Amygdala (tissue), 56 donors: ENCODE measurements at places on chromosomes 3 and 15.

- DNase-seq, result no peak
These were observed 39.1 kb downstream of the PAK2 start for GRCh38 chr3:196778755-196779154.

GRCh38 chr3:61742006-61742405 lies 180.6 kb downstream of the PTPRG start:
- DNase-seq, result no peak

DNA sequence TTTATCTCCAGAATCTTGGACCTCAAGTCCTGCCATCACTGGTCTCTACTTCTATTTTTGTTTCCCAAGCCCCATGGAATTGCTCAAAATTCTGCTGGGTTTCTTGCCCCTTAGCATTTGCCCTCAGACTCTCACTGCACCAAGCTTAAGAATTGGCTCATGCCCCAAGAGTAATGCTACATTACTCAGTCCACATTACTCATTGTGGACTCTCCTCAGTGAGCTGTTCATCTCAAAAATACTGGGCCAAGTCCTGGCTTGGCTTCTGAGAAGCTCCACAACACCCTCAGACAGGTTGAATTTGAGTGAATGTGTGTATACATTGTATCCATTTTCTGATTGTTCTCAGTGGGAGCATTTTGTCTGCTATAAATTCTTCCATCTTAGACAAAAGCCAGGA lies 364.4 kb upstream of the ARHGEF26 start:
- no peak for DNase-seq

GRCh38 chr3:190396001-190396400 lies 8.0 kb downstream of the CLDN16 start:
- DNase-seq, result no peak

DNA sequence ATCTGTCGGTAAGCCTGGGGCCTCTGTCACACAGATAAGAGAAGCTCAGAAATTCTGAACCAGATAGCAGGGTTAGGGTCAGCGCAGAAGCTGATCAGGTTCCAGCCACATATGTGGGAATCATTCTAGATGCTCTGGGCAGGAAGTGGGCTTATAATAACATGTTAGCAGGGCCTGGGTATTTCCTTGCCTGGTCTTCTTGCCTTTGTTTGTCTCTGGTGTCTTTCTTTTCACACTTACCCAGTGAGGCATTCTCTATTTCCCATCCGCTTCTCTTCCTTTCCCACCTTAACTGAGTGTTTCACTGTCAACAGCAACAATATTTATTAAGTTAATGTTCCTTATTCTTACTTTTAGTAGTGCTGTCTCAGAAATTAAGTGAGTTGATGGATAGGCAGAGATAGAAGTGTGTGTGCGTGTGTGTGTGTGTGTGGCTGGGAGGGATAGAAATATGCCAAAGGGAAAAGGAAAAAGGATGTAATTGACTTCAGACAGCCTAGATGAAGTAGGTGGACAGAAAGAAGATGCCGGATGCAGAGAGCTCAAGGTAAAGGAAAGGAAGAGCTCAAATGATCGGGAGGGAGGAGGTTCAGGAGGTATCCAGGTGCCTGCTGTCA lies 2.0 kb downstream of the PLA1A start:
- DNase-seq, result no peak

DNA sequence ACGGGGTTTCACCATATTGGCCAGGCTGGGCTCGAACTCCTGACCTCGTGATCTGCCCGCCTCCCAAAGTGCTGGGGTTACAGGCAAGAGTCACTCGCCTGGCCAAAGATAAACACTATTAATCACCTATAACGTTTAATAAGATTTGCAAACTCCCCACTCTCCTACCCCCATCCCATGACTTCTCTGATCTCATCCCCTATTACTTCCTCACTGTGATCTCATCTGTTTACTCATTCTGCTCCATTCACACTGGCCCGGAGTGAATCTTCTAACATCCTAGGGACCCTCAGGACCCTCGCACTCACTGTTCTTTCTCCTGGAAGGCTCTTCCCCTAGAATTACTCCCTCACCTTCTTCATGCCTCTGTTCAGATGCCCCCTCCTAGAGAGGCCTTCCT lies 78.9 kb downstream of the DGKG start:
- DNase-seq, result no peak

- DNase-seq, result no peak
These were observed 24.0 kb upstream of the ACP3 start for GRCh38 chr3:132293251-132293650.

DNA sequence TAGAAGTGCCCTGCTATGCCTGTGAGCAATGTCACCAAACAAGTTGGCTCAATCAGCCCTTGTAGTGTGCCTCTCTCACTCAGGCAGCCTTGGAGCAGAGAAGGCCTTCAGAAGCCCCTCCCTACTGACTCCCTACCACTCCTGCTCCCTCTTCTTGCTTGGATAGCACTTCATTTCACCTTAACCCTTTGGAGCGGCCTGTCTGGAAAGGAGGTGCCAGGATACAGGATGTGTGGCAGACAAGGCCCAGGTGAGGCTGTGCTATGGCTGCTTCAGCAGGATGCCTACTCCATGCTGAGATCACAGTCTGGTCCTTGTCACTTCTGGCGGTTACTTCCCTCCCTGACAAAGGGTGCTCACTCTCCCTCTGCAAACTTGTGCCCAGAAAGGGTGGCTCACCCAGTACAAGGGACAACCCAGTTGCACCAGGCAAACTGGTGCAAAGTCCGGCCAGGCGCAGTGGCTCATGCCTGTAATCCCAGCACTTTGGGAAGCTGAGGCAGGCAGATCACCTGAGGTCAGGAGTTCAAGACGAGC lies 1.1 kb downstream of the MON1A start:
- no peak for DNase-seq

GRCh38 chr3:155745795-155746550 lies 1.1 kb upstream of the PLCH1 start:
- no peak for DNase-seq

GRCh38 chr3:126517986-126518778 lies 609 bp upstream of the UROC1 start:
- no peak for DNase-seq

DNA sequence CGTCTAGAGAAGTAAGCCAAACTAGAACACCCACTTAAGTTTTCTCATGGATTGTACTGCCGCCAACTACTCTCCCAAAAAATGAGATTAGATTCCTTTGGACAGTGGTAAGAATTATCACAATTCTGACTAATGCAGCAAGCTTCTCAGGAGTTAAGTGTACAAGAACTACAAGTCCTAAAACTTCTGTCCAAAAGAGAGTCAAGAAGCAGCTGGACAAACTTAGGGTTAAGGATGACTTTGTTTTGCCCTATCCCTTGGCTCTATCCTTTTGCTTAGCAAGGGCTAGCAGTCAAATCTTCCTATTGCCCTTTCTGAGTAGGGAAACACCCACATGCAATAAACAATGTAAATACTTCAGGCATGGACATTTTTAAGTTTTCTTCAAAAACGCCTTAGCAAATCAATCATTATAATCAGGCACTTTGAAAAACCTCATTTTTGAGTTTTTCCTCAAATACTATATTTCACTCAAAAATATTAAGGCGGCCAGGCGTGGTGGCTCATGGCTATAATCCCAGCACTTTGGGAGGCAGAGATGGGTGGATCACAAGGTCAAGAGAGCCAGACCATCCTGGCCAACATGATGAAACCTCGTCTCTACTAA lies 19.5 kb downstream of the RAF1 start:
- DNase-seq, result no peak
